CD8-positive, alpha-beta memory T cell (primary cell): ENCODE measurements at places on chromosomes 2 and 18.

- no peak for DNase-seq
These were observed 60.1 kb downstream of the CDKL4 start for GRCh38 chr2:39183673-39184072.

DNA sequence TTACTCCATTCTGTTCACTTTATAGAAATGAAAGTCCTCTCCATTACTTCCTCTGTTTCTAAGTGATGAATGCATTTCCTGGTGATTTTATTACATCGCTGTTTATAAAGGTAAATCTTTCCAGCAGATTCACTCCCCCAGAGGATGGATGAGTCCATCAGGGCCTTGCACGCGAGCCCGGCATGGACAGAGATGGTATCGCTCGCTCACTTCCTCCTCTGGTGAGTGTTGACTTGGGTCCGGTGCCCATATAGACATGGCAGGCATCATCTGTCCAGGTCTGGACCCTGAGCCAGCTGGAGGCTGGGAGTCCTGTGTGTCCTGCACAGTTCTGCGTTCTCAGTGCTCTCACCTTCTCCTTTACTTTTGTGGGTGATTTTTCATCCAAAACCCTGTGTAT is 733.6 kb upstream of the SALL3 start:
- no peak for DNase-seq

DNA sequence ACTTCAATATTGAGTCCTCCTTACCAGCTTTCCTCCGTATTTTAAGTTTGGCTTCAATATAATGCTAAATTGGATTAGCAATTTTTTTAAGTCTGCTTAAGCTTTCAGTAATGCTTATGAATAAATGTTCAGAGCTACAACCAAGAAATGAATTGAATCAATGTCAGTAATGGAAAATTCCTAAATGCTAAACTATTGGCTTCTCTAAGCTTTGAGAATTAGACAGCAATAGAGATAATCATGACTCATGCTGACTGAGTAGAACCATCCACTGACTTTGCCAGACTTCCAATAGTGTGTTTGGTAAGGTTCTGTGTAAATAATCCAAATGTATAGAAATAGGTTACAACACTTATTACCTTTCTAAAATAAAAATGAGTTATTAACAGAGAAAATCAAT is 8.9 kb upstream of the PDE1A start:
- DNase-seq, result no peak

DNA sequence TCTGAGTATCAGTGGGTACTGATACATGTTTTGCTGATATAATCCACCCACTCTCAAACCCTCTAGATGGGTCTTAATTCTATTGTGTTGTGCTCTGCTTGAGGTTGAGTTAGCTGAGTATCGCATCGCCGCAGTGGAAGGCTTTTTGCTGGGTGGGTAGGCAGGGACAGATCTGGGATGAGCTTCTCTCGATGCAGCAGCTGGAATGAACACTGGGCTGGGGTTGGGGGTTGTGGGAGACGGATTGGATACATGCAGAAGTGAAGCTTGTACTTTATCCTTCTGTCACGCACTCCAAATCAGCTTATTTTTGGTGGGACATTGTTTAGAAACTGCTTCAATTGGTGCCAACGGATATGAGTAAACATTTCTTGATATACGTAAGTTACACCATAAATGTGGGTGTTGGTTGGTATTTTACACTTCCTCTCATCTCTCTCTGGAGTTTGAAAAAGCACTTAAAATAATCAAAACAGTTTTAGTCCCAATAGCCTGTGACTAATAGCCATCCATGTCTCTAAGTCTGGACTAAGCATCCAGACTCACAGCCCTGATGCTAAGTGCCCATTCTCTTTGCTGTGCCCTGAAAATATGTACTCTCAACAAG is 107.1 kb downstream of the POLE4 start:
- DNase-seq, result no peak

DNA sequence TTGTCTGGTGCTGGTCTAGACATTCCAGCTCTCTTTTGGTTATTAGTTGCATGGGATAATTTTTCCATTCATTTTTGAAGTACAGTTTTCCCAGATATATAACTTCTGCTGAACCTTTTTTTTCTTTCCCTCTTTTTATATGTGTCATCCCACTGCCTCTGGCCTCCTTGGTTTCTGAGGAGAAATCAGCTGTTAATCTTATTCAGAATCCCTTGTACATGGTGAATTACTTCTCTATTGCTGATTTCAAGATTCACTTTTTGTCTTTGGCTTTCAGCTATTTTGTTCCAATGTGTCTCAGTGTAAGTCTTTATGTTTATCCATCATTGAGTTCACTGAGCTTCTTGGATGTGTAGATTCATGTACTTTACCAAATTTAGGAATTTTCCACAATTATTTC is 99.7 kb downstream of the ARHGEF4 start:
- DNase-seq, result no peak

DNA sequence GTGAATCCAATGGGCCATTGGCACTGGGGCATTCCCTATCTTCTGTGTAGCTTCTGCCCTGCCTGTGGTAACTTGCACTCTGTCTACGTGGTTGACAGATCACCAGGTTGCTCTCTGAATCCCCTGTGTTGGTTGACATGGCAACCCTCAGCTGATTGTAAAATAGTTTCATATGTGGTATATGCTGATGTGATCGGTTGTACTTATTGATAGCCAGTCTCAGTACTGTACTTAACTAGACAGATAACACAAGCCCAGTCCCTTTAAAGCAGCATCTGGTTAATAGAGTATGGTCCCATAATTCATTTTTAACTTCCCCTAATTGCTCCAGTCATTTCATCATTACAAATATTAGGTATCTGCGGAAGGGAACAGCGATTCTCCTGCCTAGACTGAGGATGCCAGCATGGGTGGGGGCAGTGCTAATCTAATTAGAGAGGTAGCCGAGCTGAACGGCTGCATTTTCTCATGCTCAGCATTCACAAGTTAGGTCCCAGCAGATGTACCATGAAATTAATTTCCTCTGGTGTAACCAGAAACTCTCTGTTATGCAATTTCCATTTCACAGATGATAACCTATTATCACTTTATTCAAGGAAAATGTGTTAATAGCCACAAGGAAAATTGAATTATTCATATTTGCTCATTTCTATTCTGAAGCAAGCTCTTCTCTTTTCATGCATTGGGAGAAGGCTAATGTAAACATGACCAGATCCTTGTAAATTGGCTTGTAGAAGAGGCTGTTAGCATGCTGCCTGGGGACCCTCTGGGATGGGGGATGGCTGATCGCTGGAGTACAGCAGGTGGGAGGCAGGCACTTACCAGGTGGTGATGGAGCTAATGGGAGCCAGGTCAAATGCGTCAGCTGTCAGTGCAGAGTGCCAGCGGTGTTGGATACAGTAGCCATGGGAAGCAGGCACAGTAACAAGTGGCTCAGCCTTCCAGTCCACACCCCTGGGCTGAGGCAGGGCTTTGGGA is 608.3 kb downstream of the GALR1 start:
- DNase-seq, result no peak

DNA sequence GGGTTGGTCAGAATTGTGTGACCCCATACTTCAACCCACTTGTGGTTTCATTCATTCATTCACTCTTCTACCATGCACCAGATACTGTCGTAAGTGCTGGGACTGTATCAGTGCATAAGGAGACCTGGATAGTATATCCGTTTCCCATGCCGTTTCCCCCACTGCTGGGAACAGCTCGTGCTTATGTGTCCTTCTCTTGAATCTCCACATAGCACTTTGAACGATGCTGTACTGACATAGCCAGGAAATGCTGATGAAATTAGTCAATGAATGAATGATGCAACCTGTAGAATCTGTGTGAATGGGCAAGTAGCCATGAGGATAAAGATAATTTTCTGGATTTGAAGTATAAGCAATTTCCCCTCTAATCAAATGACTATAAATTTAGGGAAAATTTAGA is 276.1 kb downstream of the BCL2 start:
- no peak for DNase-seq

DNA sequence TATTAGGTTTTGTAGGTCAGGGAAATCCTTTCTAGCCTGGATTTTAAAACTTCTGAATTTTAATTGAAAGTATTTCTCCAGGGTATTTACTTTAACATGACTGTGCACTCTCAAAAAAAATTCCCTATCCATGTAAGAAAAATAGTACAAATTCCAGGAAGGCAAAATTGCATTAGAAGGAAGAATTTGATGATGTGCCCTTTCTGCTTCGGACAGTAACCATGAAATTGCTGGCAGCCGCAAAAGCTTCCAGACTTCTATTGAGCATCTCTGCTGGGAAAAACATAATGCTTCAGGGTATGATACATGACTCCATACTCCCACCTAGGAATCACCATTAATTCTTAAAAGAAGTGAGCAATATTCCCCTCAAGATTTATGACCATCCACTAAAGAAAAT is 17.2 kb upstream of the KLF7 start:
- DNase-seq, result no peak

DNA sequence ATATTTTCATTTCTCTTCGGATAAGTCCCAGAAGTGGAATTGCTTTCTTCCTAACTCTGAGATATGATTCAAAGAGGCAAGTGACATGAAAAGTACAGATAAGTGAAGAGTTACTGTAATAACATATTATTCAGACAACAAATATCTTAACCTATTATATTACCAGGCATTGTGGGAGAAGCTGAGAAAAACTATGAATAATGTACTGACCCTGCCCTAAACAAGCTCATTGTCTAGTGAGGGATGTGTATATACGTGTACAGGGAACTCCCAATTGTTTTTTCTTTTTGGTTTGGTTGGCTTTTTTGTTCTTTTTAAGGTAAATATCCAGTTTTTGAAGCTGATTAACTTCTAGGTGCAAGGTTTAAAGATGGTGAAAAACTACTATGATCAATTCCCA is 26.5 kb downstream of the NCKAP1 start:
- DNase-seq, result no peak

GRCh38 chr2:11357428-11357972 is 13.1 kb upstream of the ROCK2 start:
- DNase-seq, result no peak

DNA sequence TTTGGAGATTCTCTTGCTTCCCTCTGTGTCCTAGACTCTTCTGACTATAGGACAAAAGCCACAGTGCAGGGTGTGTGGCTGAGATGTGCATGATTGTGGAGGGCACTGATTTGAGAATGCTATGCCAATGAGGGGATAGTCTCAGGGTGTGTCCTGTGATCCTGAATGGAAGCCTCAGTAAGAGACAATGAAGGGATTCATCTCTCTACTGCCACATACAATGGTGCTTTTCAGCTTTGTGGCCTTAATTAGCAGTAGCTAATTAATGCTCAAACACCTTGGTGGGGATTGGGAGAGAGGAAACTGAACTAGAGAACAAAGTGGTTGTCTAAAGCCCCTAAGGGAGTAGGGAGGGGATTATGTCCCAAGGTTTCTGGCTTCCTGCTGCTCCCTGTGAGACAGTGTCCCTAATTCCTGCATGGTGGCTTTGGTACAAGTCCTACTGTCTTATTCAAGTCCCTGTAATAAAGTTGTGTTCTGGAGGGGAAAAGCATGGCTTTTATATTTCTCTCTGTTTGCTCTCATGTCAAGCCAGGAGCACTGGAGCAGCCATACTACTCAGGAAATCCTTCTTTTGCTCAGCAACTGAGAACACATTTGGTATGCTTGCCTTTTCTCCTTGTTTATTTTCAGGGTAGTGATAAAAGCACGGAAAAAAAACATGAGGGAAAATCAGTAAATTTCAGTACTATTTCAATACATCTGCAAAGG is 415.2 kb upstream of the TCF4 start:
- DNase-seq, result no peak

DNA sequence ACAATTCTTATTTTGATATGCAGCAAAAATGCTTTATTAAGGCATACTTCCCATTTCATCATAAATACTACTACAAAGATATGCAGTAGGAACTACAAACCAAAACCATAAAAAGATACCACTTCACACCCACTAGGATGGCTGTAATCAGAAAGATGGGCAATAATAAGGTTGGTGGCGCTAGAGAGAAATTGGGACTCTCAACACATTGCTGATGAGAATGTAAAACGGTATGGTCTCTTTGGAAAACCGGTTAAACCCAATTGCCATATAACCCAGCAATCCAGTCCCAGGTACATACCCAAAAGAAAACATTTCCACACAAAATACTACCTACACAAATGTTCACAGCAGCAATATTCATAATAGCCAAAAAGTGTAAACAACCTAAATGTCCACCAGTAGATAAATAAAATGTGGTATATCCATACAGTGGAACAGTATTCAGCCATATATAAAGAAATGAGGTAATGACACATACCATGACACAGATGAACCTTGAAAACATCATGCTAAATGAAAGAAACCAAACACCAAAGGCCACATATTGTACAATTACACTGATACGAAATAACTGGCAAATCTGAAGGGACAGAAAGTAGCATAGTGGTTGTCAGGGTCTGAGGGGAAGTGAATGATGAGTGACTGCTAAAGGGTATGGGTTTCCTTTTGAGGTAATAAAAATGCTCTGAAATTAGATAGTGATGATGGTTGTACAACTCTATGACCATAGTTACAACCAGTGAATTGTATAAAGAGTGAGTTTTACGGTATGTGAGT is 12.7 kb downstream of the SP3 start:
- no peak for DNase-seq

- DNase-seq, result no peak
These were observed 253.4 kb downstream of the ETAA1 start for GRCh38 chr2:67650291-67651133.

DNA sequence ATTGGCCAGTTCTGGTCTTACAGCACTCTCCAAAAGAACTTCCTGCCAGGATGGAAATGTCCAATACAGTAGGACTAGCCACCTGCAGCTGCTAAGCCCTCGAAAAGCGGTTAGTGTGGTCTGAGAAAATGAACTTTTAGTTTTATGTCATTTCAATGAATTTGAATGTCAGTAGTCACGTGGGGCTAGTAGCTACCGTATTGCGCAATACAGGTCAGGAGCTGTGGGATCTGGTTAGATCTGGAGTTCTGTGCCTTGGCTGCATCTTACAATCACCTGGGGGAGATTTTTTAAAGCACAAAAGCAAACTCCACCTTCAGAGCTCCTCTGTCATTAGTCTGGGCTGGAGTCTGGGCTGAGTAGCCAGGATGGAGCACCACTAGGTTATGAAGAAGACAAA is 35.9 kb downstream of the C1QL2 start:
- no peak for DNase-seq

DNA sequence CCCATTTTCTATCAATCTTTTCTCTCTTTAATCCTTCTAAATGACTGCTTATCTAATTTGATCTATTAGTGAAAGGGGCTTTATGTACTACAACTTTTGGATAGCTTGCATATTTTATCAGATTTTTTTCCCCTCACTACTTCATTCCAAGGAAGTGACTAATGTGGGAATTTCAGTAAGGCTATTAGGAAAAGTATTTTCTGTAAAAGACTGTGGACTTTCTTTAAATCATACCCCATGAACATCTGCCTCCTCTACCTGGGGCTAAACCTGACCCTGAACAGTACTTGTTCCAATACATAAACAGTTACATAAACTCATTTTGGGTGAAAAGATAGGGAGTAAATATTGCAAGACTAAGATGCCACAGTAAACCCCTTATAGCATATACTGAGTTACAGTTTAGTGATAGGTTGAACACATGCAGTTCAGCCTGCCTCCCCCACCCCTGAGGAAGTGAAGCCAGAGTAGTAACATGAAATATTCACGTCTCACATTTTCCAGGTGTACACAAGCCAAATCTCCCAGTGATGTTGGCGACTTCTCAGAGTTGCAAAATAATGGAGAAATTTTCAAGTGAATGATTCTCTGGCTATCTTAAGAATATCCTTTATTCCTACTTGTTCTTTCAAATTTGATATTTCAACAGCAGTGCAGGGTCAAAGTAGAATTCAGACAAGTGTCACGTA is 590.9 kb upstream of the ZEB2 start:
- DNase-seq, result no peak
